ENCODE measurements at places on chromosomes 5 and 9. TPM values are rescaled to one million over a fixed set of nuclear protein-coding genes. Genes with fewer than 3 reads are reported as not detected.

DNA sequence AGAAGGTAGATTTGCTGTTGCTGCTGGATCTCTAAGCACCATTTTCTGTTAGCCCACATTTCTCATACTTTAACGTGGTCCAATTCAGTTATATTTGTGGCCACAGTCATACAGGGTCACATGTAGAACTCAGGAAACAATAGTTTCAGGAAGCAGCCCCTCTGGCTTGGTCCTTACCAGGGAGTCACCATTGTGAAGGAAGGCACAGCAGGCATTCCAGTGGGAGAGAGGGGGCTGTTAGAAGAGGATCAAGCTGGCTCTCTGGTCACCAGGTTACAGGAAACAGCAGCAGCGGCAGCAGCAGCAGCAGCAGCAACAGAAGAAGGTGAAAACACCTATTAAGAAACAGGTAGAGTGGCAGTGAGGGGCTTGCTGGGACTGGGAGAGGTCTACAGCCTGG is 14.5 kb downstream of the C9orf43 start:
- no peak overlapping the region for H3K4me3 ChIP-seq
- H3K36me3 ChIP-seq, result no peaks in the 10 kb centered on the region
- DNase-seq, result no peak
- no peak overlapping the region for H3K27ac ChIP-seq

DNA sequence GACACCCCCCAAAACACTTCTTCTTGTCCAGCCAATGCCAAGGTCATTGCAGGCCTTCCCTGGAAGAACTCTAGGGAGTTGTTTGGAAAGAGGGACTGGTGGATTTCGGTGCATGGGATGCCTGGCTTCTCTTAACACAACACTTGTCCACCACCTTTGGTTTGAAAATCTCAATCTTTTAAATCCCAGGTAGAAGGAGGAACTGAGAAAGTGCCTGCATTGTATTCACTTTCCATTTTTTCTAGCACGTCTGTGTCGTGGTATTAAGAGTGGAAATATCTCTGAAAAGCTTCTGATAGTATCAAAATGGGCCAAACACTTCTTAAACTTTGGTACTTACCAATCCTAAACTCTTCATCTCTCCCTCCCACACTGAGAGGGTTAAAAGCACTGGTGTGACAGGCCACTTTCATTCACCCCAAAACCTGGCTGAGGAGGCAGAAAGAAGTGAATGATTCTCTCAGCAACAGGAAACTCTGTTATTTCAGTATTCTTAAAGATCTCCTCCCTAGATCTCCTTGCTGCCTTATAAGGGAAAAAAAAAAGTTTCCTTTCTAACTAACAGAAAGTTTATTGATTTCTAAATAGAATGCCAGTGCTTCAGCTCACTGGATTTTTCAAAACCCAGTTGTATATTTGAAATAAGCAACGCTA is 3.9 kb upstream of the NFIB start:
- no peaks in the 10 kb centered on the region for H3K27me3 ChIP-seq
- DNase-seq, result no peak
- no peak overlapping the region for H3K27ac ChIP-seq
- peaks cover 25% of the 10 kb centered on the region for H3K4me1 ChIP-seq

Gene C9orf50
- total RNA-seq, result not detected

Gene SLC36A3
- not detected for total RNA-seq
